Esophagus (tissue), 2 donors: ENCODE measurements at places on chromosomes 16 and 17. TPM values are rescaled to one million over a fixed set of nuclear protein-coding genes. Genes with fewer than 3 reads are reported as not detected.

Gene CD300H
- polyA plus RNA-seq = not detected

Gene PHOSPHO1
- polyA plus RNA-seq = 0.06 TPM

Gene SOX9
- polyA plus RNA-seq = 3.7 TPM

Gene GOSR2
- 12.3 TPM for polyA plus RNA-seq

Gene SLX1B
- polyA plus RNA-seq = 19.0 TPM

Gene GJC1
- polyA plus RNA-seq = 1.2 TPM

Gene CISD3
- 14.5 TPM for polyA plus RNA-seq

Gene ATP1B2
- 0.51 TPM for polyA plus RNA-seq

Gene TMEM204
- polyA plus RNA-seq = 3.4 TPM

Gene CLEC19A
- not detected for polyA plus RNA-seq

Gene P2RX5
- polyA plus RNA-seq = 1.8 TPM

Gene OTOP3
- polyA plus RNA-seq = 11.2 TPM

Gene C17orf50
- polyA plus RNA-seq = 0.14 TPM

Gene G6PC1
- not detected for polyA plus RNA-seq

Gene SHBG
- polyA plus RNA-seq = not detected

Gene KRTAP3-2
- polyA plus RNA-seq = 43.5 TPM

Gene KRT39
- not detected for polyA plus RNA-seq
